Activated CD4-positive, alpha-beta T cell treated with anti-CD3 and anti-CD28 coated beads for 36 hours (primary cell): ENCODE measurements at places on chromosomes 11 and 22. TPM values are rescaled to one million over a fixed set of nuclear protein-coding genes. Genes with fewer than 3 reads are reported as not detected.
A peak's percentile ranks its signal among the peaks of the same experiment; 100 is the strongest.

DNA sequence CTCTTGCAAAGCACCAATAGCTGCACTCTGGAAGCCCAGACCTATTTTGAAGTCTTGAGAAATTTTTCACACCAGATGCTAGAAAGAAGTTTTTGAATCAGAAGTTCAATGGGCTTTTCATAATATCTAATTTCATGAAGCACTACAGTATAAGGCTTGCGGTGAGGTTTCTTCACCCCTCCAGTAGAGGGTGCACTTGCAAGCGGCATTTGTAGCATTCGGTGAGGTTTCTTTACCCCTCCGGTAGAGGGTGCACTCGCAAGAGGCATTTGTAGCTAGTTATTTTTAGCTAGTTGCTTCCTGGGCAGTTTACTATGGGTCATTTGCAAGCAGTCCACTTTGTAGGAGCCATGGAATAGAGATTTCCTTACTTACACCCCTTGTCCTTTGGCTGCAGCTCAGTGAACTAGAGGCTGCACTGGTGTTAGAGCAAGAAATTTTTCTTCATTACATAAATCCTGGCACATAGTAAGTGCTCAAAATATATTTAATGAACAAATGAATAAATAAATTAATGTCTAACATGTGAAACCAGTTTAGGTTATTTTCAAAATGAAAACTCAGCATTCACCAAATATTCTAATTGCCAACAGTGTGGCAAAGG is 7.8 kb upstream of the NOX4 start:
- DNase-seq = no peak

- no peak for DNase-seq
Measured at GRCh38 chr11:115996125-115996807, 492.1 kb upstream of the CADM1 start.

DNA sequence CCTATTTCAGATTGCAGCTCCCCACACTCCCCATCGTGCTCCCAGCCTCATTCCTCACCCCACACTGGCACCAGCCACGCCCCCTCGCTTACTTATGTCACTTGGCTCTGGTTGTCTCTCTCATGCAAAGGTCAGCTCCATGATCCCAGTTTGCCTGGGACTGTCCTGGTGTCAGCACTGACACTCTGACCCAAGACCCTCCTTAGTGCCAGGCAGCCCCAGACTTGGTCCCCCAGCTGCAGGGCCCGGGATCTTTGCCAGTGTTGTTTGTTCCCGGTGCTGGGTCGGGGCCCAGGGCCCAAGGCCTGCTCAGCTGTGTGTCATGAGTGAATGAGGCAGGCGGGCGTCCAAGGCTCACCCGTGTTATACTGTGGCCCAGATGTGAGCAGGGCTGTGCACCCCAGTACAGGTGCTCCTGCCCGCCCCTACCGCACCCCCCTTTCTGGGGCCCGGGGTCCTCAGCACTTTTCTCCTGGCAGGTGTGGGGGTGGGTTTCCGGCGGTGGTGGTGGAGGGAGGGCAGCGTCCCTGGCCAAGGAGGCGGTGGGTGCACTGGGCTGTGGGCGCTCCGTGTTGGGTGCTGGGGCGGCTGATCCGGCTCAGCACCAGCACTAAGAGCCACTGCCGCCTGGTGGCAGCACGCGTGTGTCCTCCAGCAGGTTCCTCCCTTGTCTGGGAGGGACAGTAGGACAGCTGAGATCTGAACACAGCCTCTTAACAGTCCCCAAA is 19.5 kb downstream of the IL17REL start:
- peak; percentile 87 for DNase-seq

LRRC4C gene
- not detected for total RNA-seq

CASP5 gene
- not detected for total RNA-seq

- DNase-seq = no peak
Measured at GRCh38 chr11:95506777-95507176, 275.8 kb upstream of the SESN3 start.

GRCh38 chr22:48742556-48743343 is 1084.9 kb downstream of the BRD1 start:
- DNase-seq = no peak

- no peak for DNase-seq
Measured at GRCh38 chr11:13983081-13983751, 20.7 kb downstream of the SPON1 start.

- no peak for DNase-seq
Measured at GRCh38 chr22:40473703-40474102, 103.3 kb downstream of the SGSM3 start.

TOLLIP gene
- total RNA-seq = 29.6 TPM

DNA sequence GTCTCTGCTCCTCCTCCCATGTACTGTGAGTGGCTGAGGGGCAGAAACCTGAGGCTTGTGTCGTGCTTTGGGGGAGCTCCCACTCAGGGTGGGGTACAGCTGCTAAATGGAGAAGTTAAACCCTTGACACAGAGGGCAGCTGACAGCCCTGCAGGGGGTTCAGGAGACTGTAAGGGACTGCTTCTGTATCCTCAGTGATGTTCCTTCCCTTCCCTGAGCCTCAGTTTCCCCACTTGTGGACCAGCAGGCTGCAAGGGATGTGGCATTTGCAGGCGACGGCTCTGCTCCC is 15.6 kb downstream of the SYNGR1 start:
- no peak for DNase-seq

GRCh38 chr22:45441138-45441537 is 27.6 kb downstream of the RIBC2 start:
- peak; percentile 57 for DNase-seq

DNA sequence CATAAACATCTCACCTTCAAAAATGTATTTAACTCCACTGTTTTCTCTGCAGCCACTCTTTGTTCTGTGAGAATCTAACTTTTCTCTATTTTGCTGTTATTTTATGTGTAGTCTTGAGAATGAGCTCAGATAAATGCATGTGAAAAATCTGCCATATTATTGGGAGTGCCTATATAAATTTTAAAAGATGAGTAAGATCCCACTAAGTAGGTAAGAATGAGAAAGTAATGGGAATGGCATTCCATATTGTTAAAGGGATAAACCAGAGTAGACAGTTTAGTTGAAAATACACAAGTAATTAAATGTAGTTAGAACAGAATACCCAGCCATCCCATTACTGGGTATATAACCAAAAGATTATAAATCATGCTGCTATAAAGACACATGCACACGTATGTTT is 817.2 kb downstream of the FAM181B start:
- DNase-seq = no peak

DNA sequence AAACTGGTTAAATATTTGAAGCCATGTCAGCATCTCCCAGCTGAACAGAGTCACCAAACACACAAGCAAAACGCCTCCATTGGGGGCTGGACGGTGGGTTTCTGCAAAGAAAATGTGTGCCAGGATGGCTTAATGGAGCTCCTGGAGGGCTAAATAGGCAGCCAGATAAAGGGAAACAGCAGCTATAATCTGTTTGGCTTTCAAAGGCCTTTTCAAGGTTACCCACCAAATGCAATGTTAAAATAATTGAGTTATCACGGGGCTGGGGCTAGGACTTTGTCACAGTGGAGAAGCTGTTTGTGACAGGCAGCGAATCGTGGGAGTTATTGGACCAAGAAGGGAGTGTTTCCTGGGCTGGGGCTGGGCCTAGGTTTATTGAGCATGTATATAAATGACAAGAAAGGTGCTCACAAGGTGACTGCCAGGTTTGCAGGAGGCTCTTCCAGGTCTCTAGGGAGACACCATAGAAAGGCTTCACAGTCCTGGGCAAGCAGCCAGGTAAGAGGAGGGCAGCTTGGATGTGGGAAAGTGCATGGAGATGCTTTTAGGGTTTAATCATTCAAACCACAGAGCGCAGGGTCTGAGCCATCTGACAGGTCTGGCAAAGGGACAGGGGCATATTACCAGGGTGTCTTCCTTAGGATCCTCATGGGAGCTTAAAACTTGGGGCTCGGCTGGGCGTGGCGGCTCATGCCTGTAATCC is 28.3 kb downstream of the GRIK4 start:
- no peak for DNase-seq

DTX4 gene
- 0.07 TPM for total RNA-seq

BACE1 gene
- 1.0 TPM for total RNA-seq

DNA sequence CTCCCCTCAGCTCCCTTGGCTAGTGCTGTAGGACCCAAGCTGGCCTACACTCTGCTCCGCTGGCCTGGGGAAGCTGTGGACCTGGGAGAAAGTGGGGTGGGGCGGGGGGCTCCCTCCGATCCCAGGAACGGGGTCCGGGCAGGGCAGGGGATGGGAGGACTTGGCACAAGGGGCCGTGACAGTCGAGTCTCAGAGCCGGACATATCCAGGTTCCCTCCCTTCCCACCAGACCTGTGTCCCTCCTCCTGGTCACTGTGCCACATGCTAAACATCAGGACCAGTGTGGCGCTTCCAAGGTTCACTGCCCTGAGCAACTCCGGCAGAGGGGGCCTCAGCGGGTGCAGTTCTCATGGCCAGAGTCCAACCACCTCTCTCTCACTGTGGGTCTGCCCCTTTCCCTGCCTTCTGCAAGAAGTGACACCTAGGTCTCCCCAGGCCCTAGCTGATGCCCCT is 2.0 kb downstream of the DUSP8 start:
- DNase-seq = no peak

DNA sequence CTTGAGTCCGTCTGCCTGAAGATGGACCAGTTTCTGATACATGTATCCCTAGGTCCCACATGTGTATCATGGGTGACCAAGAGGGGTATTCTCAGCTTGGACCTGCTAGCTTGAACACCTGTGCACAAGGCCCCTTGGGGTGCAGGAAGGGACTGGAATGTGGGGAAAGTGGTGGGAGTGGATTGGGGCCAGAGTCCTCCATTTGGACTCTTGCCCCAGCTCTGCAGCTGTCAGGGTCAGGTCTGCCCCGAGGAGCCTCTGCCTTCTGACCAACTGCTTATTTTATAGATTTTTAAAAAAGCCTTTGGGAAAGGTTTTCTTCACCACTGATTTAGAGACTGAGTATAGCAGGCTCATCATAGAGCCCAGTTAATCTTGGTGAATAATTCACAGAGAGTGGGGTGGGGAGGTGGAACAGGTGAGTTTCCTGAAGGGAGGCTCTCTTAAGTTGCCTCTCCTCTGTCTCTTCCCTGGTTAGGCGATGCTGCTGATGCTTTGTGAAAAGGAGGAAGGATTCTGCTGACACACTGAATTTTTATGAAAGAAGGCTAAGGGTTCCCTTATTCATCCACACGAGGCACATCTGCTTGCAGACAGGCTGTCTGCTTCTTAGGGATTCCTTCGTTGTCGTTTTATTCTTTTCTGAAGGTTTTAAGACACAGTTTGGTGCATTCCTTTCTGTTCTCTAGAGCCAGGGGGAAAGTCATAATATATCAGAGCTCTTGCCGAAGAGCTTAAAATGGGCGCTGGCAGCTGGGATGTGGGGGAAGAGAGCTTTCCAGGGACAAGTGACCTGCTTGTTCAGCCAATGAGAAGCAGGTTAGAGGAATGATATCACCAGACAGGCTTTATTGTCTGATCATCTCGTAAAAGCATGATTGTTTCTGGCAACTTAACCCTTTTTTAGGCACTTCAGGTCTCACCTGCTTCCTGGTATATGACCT is 19.9 kb downstream of the TRIM44 start:
- no peak for DNase-seq

CCDC81 gene
- 0.79 TPM for total RNA-seq

DNA sequence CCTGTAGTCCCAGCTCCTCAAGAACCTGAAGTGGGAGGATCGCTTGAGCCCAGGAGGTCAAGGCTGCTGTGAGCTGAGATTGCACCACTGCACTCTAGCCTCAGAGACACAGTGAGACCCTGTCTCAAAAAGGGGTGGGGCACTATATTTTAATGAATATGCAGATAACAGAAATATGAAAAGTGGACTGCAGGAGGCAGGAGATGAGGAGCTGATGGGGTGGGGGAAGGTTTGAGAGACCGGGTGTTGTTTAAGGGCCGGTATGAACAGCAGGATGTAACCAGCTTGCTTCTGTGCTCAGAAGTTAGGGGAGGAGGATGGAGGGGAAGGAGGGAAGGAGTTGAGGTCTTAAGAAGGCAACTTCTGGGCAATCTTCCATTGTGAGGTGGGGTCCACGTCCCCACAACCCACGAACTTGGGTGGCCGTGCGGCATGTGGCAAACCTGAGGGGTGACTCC is 1.3 kb upstream of the B4GALNT4 start:
- no peak for DNase-seq

MS4A7 gene
- total RNA-seq = not detected

DNA sequence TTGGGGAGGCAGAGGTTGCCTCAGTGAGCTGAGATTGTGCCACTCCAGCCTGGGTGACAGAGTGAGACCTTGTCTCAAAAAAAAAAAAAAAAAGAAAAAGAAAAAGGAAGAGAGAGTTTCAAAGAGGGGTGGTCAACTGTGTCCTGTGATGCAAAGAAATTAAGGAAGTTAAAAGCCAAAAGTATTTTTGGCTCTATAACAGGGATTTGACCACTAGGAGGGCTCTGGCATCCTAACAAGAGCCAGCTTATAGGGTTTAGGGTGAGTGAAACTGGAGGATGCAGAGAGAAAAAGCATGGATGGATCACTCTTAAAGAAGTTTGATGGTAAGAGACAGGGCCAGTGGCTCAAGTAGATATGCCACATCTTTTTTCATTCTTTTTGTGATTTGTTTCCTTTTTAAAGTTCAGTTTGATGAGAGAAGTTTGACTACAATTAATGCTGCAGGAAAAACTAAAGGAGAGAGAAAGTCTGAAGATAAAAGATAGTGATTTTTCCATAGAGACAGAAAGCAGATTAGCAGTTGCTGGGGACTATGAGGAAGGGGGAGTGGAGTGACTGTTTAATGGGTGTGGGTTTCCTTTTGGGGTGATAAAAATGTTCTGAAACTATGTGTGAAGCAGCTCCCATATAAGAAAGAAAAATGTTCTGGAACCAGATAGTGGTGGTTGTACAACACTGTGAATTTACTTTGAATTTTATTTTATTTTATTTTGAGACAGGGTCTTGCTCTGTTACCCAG is 11.1 kb upstream of the MICAL2 start:
- DNase-seq = no peak

DNA sequence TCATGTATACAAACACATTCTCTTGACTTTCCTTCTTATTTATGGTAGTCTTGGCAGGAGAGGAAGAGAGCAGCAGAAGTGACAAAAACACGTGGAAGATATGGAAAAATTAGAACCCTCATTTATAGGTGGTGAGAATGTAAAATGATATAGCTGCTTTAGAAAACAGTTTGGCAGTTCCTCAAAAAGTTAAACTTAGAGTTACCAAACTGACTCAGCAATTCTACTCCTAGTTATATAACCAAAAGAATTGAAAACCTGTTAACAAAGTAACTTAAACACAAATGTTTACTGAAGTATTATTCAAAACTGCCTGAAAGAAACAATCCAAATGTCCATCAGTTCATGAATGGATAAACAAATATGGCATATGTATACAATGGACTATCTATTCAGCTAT is 16.8 kb downstream of the NUCB2 start:
- no peak for DNase-seq

GRCh38 chr22:24686280-24686679 is 83.3 kb downstream of the GGT1 start:
- DNase-seq = no peak
